Heart right ventricle (tissue), 16 donors: ENCODE measurements at places on chromosomes 16 and 17. TPM values are rescaled to one million over a fixed set of nuclear protein-coding genes. Genes with fewer than 3 reads are reported as not detected.

DNA sequence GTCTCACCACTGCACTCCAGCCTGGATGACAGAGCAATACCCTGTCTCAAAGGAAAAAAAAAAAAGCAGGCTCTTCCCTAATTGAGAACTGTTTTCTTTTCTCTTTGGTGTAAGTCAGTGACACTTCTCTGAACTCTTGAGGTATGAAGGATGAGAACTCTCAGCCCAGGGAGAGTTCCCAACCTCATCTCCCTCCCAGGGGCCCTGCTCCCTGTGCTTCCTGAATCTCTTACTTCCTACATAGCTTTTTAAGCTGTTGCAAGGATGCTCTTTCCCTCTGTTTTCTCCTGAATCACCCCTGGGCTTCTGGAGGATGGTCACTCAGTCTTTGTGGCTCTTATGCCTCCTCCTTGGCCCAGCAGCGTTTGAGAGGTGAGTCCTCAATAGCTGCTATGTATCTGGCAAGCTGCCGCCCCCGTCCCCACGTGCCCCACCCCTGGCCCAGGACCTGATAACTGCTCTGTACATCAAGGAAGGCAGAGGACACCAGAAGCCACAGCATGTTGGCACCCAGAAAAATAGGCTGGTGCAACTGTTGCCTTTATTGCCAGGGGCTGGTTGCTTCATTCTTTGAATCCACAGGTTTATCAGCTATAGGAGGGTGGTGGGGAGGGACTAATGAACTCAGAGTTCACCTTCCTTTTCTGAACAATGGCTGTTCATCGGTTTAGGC, 24.0 kb downstream of the IGF2BP1 start:
- no peak for DNase-seq

DNA sequence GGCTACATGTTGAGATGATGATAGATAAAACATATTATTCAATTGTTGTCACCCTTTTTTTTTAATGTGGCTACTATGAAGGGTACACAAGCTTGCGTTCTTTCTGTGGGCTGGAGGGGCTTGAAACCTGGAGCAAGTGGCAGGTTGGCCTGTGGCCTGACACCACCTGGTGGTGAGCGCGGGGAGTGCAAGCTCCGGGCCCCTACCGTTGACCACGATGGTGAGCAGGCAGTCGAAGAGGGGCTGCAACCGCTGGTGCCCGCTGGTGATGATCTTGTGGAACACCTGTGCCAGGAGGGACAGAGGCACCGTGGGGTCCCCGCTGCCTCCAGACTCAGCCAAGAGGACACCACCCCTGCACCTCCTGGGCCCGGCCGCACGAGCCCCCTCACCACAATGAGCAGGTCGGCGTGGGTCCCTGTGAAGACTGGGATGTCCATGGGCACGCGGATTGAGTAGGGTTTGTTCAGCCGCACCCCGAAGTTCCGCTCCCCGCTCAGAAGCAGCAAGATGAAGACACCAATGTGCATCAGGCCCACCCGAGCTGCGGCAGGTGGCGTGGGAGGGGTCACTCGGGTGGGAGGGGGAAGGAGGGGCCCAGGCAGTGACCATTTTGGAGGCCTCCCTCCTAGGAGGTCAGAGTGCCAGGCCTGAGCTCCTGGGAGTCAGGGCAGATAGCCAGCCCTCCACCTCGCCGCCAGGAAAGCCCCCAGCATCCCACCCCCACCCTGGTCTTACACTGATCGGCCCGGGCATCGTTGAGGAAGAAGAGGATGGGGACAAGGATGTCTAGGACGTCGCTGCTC, 14.4 kb downstream of the HID1 start:
- DNase-seq = peak; percentile 76

RRN3 gene
- 10.7 TPM for polyA plus RNA-seq

DNA sequence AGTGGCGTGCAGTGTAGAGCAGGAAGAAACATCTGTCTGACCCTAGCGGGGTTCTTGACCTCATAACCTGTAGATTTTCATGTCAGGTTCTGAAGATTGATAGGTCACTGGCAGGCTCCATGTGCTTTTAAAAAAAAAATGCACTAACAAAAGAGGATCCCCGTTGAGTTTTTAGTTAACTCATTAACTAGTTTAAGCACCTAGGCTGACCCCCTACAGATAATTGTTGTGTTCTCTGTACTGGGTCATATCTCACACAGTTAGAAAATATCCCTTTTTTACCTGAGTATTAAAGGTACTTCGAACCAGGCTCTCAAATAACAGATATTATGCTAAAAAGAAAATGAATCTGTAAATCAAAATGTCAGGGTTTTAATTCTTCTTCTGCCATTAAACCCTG, 676.6 kb downstream of the CDH11 start:
- DNase-seq = no peak

DNA sequence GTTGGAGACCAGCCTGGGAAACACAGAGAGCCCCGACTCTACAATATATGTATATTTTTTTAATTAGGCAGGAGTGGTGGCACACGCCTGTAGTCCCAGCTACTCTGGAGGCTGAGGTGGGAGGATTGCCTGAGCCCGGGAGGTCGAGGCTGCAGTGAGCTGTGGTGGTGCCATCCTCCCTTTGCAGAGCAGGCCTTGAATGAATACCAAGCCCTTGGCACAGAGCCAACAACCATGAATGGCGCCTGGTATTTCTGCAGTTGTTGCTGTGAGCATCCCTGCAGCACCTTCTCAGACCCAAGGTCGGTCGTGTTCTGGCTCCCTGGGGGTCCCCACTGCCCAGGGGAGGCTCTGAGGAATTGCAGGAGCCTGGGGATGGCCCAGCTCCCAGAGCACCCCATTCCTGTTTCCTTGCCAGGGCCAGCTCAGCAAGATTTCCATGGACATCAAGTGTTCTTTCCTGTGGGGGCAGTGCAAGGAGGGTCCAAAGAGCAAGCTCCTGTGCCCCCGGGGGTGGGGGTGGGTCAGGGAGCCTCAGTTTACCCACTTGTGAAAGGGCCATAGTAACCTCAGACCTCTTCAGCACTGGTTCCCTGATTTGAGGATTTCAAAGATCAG, 25.6 kb upstream of the RMI2 start:
- no peak for DNase-seq

KCNJ2 gene
- 3.0 TPM for polyA plus RNA-seq

GRCh38 chr16:12148120-12148519, 171.6 kb downstream of the SNX29 start:
- DNase-seq = no peak

SGSM2 gene
- 21.0 TPM for polyA plus RNA-seq

GRCh38 chr16:27405546-27406451, 3.8 kb downstream of the IL21R start:
- no peak for DNase-seq

CDH11 gene
- polyA plus RNA-seq = 1.7 TPM

CTF1 gene
- polyA plus RNA-seq = 10.4 TPM

BEAN1 gene
- polyA plus RNA-seq = 1.2 TPM

INCA1 gene
- 7.8 TPM for polyA plus RNA-seq

- no peak for DNase-seq
These were observed 7.8 kb downstream of the KRT28 start for GRCh38 chr17:40791787-40792436.

DNA sequence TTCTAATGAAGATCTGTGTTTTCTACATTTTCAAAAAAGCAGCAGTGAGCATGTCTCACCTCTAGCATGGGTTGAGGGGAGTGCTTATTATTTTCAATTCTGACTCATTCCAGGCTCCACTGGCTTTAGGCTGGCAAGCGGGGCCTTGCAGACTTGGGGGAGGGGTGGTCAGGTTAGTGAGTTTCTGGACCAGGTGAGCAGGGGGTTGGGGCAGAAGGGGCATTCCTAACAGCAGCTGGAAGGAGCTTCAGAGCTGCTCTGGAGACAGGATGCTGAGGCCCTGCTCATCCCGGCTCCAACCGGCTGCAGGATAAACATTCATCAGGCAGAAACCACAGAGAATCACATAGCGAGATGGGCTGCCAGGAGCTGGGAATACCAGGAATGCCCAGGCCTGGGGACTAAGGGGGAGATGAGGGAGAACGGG, 10.5 kb upstream of the KRT19 start:
- no peak for DNase-seq

DNA sequence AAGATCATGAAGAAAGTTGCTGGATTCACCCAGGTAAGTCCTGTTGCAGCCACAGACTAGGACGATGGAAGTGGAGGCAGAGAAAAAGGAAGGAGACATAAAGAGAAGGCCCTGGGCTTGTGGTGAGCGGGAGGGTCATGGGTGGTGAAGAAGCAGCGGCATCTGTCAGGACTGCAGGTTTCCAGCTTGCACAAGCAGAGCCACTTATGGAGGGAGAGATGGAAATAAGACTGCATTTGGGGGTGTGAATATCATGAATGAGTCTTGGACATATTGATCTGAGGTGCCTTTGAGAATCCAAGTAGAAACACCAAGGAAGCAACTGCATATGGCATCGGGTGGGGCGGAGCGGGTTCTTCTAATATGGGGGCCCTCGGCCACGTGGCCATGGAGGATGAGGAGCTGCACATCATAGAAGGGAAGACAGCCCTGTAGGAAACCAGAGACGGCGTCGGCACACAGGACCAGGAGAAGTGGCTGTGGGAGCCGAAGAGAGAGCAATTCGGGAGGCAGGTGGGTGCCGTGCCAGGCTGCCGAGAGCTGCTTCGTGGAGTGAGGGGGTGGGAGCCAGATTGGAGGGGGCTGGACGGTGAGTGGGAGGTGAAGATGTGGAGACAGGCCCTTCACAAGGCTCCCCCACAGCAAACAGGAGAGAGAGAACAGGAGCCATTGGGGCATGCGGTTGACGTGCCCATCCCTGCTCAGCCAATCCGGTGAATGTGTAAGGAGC, 243.5 kb downstream of the GSG1L start:
- no peak for DNase-seq

DNA sequence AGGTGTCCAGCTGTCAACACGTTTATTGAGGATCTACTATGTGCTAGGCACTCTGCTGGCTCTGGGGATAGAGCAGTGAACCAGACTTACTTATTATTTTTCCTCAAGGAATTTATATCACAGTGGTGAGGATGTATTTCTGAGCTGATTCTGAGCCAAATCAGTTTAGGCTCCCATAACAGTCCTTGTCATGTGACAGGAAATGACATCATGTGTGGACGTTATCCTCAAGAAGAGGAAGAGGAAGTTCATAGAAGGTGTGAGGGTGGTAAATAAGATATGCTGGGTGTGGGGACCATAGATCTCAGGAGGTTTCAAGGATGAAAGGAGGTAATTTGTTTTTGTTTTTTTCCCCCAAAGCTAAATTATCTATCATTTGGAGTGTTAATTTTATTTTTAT, 873.5 kb upstream of the EEF2KMT start:
- no peak for DNase-seq

GRCh38 chr17:79955691-79956440, 79.8 kb downstream of the TBC1D16 start:
- no peak for DNase-seq
